ENCODE measurements at places on chromosomes 12 and 14.

DNA sequence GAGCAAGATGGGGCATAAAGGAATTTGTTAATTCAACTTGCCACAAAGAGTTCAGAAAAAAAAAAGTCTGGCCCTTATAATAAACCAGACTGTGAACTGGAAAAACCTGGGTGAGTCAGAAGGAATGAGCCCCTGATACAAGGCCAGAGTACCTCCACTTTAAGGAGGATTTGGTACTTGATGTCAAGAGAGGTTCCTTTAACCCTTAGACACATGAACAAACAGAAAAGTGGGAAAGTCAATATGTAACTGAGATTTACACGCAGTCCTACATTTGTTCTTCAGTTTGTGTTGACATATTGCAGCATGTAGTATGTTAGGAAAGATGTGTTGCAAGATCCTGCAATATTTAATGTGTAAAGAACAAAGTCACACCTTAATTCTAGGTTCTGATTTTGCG lies 14.2 kb upstream of the SLC38A4 start:
- DNase-seq = no peak

GRCh38 chr12:95763809-95764253 lies 26.7 kb downstream of the NTN4 start:
- peak; percentile 80 for DNase-seq

DNA sequence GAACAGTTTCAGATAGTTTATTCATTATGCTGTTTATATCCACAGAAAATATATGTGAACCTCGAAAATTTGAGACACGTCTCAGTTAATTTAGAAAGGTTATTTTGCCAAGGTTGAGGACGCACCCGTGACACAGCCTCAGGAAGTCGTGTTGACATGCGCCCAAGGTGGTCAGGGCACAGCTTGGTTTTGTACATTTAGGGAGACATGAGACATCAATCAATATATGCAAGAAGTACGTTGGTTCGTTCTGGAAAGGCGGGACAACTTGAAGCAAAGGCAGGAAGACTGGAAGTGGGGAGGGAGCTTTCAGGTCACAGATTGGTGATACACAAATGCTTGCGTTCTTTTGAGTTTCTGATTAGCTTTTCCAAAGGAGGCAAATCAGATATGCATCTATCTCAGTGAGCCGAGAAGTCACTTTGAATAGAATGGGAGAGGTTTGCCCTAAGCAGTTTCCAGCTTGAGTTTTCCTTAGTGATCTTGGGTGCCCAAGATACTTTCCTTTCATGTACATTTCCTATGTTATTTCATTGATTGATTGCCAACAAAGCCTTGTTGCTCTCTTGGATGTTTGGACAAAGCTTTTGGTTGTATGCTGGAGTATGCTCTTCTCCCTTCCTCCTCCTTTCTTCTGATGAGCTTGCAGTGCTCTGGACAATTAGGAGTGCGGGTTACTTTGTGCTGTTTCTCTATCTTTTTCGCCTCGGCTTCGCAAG lies 3.2 kb downstream of the SNAPC1 start:
- no peak for DNase-seq

DNA sequence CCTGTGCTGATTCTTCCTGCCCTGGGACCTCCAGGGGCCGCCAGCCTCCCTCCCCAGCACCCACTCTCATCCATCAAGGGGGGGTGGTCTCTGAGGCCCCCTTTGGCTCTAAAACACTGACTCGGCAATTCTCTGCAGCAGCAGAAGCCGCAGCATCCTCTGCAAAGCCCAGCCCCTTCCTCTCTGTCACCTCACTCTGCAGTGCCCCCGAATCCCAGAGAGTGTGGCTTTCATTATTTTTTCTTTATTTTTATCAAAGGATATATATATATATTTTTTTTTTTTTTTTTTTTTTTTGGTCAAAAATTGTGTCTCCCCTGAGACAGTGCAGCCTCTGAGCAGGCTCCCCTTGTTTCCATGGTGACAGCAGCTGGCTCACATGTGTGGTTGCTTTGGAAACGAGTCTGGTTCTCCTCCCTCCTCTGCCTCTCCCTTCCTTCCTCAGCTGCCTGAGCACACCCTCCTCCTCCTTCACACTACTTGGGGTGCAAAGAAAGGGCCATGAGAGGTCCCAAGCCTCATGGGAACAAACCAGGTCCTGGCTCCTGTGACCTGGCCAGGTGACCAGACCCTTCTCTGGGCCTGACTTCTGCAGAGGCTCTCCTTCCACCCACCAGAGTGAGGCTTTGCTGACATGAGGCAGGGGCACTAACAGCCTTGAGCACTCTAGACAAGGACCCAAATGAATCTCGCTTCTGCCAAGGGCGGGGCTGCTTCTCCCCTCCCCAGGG lies 100.5 kb downstream of the LRRC74A start:
- DNase-seq = peak; percentile 83

Measured in AG10803 (cell line).